ENCODE measurements at places on chromosomes 6 and 20.

GRCh38 chr6:125477844-125478243 lies 176.1 kb upstream of the HDDC2 start:
- DNase-seq, result no peak

DNA sequence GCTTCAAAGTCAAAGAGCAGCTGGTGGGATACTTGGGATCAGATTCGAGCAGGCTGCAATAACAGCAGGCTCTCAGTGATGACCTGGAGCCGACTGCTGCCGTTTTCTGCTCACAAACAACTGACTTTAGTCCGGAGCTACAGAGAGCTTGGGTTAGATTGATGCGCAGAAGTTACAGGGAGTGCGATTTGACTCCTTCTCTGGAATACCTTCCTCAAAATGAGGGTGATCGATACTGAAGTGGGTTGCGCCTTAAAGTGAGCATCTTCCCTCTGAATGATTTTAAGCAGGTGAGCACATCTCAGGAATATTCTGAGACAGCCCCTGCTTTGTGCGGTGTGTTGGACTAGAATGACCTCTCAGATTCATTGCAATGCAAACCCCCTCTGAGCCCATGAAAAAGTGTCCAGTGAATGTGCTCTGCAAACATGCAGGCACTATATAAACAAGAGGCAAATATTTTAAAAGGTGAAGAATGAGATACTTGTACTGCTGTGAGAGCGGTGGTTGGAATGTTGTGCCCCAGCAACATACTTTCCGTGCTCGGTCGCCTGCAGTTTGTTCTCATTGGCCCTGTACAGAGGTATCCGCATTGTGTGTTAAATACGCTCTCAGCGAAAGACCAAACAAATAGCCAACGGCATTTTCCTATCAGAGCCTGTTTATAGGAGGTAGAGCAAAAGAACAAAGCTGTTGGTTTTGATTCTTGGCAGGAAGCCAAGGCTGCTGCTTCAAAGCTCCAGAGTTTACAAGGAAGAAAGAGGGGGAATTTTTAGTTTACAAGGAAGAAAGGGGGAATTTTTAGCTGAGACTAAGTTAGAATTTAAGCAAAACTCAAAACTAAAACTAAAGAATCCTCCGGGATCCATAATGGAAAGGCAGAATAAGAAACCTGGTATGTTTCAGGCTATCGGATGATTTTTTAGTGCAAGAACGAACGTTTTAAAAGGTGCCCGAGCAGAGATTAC lies 67.7 kb downstream of the PHACTR2 start:
- no peak for DNase-seq

- DNase-seq, result no peak
Measured at GRCh38 chr20:59676851-59677182, 72.5 kb downstream of the PHACTR3 start.

DNA sequence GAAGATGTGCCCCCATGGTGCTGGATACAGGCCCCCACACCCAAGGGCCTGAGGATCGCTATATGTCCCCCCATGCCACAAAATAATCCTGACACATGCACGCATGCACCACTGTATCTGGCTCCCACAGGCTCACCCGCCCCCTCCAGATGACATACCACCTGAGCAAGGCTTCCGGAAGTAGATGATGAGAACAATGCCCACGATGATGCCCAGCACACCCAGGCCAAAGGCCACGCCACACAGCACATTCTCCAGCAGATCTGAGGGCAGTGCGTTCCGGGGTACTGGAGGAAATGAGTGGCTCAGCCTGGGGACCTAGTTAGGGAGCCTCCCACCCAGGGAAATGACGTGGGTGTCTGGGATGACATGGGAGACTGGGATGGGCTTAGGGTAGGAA lies 3.8 kb downstream of the HLA-DMA start:
- DNase-seq, result no peak

DNA sequence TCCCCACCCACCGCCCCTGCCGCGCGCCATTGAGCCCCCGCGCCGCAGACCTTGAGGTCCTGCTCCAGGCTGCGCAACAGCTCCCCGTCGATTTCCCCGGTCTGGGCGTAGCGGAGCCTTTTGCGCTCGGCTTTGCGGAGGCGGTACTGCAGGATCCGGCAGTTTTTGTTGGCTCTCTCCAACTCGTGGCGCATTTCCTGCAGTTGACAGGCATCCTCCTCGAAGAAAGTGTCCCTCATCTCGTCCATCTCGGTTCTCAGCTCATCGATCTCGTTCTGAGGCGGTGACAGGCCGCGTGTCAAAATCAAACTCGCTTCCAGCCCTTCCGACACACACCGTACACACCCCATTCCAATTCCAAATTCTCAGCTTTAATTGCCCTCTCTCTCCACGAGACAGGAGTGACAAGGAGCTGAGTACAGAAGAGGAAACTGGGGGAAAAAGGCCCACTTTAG lies 4.3 kb downstream of the MTCL3 start:
- no peak for DNase-seq

- DNase-seq, result no peak
Measured at GRCh38 chr6:158344534-158344933, 32.3 kb downstream of the TULP4 start.

- DNase-seq, result no peak
Measured at GRCh38 chr20:4814696-4815252, 93.1 kb downstream of the PRND start.

DNA sequence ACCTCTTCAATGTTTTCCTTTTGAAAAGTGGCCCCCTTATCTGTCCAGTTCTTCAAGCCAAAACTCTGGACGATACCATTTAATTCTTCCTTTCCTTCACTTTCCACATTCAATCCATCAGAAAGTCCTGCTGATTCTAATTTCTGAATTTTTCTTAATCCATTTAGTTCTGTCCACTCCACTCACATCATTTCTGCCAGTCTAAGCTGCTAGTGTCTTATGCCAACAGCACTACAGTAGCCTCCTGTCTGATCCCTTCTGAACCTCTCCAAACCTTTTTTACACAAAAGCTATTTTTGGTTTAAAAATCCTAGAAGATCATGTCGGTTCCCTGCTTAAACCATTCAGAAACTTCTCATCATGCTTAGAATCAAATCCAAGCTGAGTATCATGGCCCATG lies 24.5 kb upstream of the SNAP25 start:
- DNase-seq, result no peak

- no peak for DNase-seq
Measured at GRCh38 chr6:129419324-129419723, 290.7 kb downstream of the ARHGAP18 start.

GRCh38 chr6:39530201-39530759 lies 194.9 kb downstream of the KIF6 start:
- no peak for DNase-seq

GRCh38 chr6:109417646-109418045 lies 22.8 kb downstream of the PPIL6 start:
- no peak for DNase-seq

- DNase-seq, result no peak
Measured at GRCh38 chr6:145313041-145313855, 422.1 kb downstream of the EPM2A start.

- no peak for DNase-seq
Measured at GRCh38 chr6:155313602-155314091, 637 bp downstream of the TFB1M start.

GRCh38 chr20:2305029-2305428 lies 9.2 kb downstream of the TGM3 start:
- no peak for DNase-seq

- no peak for DNase-seq
Measured at GRCh38 chr6:14516956-14517355, 399.4 kb downstream of the CD83 start.

DNA sequence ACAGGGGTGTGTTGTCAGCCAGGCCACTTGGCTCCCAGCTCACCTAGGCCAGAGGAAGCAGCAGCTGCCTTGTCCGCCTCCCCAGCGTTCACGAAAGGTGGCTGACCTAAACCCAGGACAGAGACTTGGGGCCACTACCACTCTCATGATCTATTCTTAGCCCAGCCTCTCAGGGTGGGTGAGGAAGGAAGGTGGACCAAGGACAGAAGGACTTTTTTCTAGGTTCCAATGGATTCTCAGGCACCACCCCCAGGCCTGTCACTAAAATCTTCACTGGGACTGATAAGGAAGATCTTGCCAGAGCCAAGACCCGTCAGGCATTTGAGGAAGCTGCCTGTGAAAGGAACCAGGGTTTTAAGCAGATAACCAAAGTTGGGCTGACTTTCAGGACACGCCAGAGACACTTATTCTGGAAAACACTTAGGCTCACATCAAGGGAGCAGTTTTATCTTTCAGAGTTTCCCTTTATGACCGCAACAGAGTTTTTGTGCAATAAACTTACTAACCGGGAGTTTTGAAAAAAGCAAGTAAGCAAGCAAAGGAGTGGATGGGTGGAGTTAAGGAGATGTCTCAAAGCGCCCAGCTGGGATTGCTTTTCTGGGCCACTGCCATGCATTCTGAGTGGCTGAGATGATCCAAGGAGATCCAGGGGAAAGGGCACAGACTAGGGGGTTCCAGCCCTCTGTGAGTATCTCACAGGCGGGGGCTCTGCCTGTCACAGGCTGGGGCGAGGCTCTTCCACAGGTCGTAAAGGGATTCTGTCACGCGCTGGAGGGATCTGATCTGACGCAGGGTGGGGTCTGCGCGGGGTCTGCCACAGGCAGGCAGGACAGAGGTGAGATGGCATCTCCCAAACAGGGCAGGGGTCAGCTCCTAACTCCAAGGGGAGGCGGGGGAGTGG lies 989 bp downstream of the FITM2 start:
- no peak for DNase-seq
